ENCODE measurements at places on chromosomes 12 and 14.

- DNase-seq: no peak
Observed at GRCh38 chr12:44500423-44500822, 375.7 kb downstream of the NELL2 start.

DNA sequence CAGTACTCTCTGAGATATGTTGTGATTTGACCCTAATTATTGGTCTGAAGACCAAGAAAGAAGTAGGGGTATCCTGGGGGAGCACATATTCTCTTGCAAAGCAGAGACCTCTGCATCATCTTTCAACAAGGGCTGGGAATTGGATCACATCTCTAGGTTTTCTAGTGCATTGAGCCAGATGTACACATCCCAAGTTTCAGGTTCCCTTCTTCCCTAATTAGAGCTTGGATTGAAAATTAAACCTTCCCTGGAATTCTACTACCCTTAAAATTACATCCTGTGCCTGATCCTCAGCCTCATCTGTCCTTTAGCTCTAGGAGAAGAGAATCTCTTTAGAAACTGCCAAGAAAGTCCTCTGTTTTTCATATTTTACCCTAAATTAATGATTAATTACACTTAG, 839.6 kb downstream of the SLC6A15 start:
- no peak for DNase-seq

DNA sequence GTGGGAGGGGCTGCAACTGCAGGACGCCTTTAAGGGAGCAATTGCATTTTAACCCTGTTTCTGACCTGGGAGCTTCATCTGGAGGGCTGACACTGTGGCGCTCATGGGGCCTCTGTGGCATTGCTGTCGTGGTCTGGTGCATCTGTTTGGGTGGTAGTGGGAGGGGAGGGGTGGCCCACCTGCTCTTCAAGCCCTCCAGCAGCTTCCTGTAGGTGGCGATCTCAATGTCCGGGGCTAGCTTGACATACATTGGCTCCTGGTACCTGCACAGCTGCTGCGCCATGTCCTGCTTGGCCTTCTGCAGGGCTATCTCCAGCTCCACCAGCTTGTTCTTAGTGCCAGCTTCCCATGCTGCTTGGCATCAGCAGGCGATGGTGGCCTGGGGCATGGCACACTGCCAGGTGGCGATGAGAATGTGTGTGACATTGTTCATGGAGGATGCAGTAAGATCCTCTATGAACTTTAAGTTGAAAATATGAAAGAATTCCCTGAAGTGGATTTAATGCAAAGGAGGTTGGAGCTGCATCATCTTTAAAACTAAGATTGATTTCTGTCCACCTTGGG, 7.7 kb upstream of the KRT82 start:
- no peak for DNase-seq

GRCh38 chr12:58711974-58712373, 208.3 kb downstream of the LRIG3 start:
- no peak for DNase-seq

DNA sequence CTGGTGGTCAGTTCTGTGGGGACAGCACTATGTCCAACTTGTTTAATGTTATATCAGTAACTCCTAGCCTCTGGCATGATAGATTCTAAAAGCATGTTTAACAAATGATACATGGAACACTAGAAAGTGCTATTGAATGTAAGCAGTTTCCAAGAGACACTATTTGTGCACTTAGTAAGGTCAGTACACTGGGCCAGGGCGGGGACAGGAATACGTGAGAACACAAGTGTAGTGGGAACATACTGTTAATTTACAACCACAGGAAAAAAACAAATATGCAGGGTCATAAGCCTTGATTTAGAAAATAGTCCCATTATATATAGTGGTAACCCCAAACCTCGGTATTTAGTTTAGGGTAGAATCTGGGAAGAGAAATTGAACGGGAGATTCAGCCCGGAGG, 88.9 kb upstream of the SLC38A2 start:
- no peak for DNase-seq

DNA sequence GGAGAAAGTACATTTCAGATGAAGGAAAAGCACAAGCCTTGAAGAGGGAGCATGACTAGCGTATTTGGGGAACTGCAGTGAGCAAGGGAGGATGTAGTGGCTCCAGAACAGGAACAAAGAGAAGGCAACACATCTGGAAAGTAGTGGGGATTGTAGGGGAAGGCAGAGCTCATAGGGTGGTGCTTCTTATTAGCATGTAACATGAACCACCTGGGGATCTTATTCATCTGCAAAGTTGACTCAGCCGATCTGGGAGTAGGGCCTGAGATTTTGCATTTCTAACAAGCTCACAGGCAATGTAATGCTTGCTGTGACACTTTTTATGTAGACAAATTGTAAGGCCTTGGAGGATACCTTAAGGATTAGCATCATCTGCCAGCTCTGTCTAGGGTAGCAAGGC, 447.3 kb downstream of the NELL2 start:
- no peak for DNase-seq

- DNase-seq: no peak
Observed at GRCh38 chr14:32609388-32609787, 280.3 kb downstream of the AKAP6 start.

DNA sequence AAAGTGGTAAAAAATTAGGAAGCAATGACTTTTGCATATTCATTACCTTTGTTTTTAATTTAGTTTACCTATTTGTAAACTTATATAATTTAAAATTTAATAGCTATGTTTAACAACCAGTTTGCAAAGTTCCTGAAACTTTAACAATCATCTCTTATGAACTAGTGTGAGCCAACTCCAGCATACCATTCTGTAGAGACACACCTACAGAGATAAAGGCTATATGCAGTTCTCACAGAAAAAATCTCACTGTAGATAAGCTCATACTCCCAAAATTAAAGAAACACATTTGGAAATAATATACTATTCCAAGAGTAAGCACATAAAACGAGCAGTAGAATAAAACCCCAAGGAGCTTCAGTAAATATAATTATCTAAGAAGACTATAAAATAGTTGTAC, 77.5 kb downstream of the CDK17 start:
- no peak for DNase-seq

- no peak for DNase-seq
Observed at GRCh38 chr12:87280893-87281292, 748.3 kb downstream of the C12orf50 start.

DNA sequence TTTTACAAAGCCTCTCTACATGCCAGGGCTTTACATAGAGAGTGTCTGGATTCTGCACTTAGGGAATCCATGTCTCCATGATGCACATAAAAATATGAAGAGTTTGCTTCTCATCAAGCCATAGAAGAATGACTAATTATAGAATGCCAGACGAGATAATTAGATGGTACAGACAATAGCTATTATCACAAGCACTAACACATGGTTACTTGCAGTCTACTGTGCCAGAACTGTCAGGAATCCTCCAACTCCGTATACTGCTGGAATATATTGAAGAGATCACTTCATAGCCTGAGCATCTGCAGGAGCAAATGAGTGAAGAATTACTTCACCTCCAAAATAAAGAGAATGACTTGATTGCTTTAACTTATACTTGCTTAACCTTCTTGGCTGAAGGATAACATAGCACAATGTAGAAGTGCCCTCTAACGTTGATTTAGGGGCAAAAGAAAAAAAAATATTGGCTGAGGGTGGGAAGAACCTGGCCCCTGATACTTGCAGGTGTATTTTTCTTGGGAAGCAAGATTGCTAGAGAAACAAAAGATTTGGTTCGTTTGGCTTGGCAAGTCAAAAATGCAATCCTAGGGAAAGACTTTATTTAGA, 272.8 kb upstream of the FAR2 start:
- DNase-seq: no peak

DNA sequence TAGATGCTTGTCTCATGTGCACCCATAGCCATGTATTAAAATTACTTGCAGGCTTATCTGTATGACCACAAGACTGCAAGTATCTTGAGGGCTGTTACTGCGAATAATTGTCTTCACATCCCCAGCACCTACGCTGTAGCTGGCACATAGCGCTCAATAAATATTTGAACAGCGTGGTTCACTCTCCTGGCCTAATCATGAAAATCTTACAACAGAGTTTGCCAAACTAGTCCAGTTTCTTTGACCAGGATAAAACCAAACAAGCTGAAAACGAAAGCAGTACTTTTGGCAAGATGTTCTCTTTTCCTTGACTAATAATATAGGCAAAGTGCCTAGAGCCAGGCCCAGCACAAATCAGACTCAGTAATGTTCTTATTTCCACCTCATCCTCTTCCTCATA, 106.7 kb downstream of the RPS29 start:
- no peak for DNase-seq

- no peak for DNase-seq
Observed at GRCh38 chr12:124884587-124885438, 21.1 kb upstream of the SCARB1 start.

DNA sequence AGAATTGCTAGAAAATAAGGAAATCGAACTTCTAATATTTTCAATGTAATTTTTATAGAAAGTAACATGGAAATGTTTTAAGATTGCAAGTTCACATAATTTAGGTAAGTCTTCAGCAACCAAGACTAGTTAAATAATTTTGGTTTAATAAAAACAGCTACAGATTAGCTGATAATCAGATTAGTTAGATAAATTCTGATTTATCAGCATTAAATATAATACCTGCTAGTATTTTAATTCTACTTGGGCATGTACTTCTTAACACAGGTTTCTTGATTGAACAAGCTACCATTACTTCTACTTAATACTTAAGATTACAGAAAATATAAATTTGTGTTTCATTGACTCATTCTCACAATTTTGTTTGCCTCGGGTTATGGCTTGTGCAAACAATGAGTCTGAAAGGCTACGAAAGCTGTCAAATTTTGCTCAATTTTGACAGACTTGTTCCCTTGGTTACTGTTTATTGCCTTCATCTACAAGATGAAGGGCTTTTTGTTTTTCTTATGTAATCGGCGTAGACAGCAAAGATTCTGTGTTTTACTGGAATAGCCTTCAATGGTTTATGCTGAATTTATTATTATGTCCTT, 116.1 kb upstream of the NUDT4 start:
- DNase-seq: no peak

- no peak for DNase-seq
Observed at GRCh38 chr12:106861984-106862916, 87.8 kb downstream of the RIC8B start.

DNA sequence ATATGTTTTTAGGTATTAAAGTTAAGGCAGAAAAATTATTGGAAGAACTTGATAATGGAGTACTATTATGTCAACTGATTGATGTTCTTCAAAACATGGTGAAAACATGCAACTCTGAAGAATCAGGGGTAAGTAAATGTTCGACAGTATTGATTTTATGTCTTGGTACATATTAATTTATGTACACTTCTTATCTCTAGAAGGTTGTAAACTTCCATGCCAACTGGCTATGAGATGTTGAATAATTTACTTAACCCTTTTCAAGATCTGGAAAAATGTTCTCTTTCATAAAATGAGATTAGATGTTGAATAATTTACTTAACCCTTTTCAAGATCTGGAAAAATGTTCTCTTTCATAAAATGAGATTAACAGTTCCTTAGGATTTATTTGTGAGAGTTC, 28.1 kb downstream of the GAS2L3 start:
- DNase-seq: no peak

- DNase-seq: no peak
Observed at GRCh38 chr14:103118663-103119404, 4.4 kb upstream of the TNFAIP2 start.

GRCh38 chr14:96097752-96098151, 58.6 kb downstream of the C14orf132 start:
- no peak for DNase-seq

Measured in stimulated activated CD8-positive, alpha-beta memory T cell treated with anti-CD3 and anti-CD28 coated beads, Interleukin-2, amount 100 ng/mL, for 48 hours (primary cell).